Stimulated activated naive CD4-positive, alpha-beta T cell (primary cell): ENCODE measurements at places on chromosomes 2 and 18.

- DNase-seq: no peak
Measured at GRCh38 chr2:46200861-46201605, 96.2 kb upstream of the EPAS1 start.

DNA sequence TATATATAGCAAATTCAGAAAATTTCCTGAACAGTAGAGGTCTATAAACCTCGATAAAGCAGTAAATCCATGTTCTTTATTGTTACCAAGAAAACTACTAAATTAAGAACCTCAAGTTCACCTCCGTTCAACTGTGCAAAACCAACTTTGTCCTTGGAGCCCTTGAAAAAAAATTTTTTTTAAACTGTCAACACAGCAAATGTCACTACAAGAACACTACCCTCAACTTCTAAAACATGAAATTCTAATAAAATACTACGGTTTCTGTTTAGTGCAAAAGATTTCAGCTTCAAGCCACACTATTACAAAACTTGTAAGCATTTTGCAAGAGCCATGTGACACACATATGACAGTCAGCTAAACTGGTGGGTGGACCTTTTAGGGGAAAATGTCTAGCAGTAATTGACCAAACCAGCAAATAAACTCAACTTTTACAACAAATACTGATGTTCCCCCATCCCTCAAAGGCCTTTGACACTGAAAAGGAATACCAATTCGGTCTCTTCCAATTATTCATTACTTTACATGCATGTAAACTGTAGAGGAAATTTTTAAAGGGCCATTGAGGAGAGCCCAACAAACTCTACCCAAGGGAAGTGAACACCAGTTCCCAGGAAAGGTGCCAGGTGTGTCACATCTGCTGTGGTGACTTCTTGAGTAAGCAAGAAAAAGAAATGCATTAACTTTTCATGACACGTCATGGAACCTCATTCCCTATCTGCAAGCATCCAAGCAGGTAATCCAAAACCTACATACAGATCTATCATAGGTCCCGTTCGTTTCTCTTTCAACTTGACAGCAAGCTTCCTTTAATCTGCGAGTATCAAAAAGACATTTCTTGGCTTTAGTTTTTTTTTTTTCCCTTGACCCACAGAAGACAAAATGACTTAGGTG is 1.4 kb downstream of the RAB1A start:
- DNase-seq: no peak

- DNase-seq: no peak
Measured at GRCh38 chr2:88471083-88471942, 18.8 kb upstream of the FOXI3 start.

- no peak for DNase-seq
Measured at GRCh38 chr2:64602436-64602835, 51.3 kb downstream of the SERTAD2 start.

DNA sequence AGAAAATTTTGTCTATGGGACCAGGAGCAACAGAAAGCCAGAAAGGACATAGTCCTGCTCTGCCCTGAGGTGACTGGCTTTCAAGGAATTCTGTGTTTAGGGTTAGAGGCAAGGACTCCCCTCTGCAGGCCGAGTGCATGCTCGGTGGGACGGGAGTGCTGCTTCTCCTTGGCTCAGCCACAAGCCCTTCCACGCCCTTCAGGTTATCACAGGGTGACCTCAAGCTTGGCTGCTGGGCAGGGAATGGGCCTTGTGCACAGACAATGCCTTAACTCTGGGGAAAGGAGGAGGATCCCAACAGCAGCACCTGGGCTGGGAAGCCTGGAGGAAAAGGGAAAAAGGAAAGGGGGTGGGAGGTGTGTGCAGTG is 32.8 kb downstream of the FAM178B start:
- no peak for DNase-seq

GRCh38 chr18:11408555-11409065 is 200.8 kb upstream of the SLC35G4 start:
- DNase-seq: no peak

- peak; percentile 48 for DNase-seq
Measured at GRCh38 chr2:68251855-68252399, 405 bp downstream of the PPP3R1 start.

DNA sequence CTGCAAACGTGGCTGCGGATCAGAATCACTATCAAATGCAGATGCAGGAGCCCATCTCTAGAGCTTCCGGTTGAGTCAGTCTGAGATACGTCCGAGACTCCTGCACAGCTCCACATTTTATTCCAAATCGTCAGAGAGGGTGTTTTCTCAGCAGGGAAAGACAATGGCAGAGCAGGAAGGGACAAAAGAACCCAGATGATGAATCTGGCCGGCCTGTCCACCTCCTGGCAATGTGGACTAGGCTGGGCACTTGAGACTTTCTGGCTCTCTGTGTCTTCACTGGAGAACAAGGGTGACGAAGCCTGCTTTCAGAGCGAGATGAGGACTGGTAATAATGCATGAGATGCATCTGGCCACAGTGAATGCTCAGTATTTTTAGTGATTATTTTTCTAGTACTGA is 255.9 kb upstream of the MYT1L start:
- no peak for DNase-seq

GRCh38 chr2:238449909-238450417 is 23.2 kb downstream of the ASB1 start:
- DNase-seq: no peak

DNA sequence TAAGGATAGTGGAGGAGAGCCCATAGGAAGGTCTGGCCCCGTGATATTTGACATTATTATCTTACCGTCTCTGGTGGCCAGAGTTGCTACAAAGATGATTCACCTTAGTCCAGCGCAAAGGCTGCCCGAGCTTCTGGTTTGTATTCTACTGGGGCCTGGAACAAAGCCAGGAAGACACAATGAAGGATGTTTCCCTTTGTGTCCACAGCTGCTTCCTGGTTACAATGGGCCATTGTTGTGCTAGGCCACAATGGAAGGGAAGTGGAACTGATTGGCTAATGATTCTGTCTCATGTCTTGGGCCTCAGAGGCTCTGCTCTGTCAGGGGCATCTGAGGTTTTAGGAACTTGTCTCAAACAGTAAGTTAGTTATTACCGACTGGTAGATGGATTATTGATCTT is 132.2 kb downstream of the TDRD15 start:
- DNase-seq: no peak

DNA sequence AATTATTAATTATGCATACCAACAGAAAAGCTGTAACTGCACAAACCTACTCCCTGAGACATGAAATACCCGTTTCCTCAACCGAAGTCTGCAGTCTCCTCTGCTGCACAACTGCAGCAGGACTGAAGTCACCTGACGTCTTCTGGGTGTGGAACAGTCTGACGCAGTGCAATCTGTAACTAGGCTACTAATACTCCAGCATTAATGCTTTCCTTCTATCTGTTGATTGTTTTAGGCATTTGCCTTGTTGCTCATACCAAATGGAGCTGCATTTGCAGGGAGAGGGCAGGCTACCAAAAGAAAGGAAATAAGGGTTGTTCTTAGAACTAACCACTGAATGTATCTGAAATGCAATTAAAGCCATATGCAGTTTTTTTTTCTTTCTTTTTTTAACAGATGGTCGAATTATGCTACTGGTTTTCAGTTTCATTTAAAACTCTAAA is 40.1 kb downstream of the RTN4 start:
- DNase-seq: peak; percentile 3

- DNase-seq: no peak
Measured at GRCh38 chr2:228545748-228546145, 364.3 kb upstream of the SPHKAP start.

DNA sequence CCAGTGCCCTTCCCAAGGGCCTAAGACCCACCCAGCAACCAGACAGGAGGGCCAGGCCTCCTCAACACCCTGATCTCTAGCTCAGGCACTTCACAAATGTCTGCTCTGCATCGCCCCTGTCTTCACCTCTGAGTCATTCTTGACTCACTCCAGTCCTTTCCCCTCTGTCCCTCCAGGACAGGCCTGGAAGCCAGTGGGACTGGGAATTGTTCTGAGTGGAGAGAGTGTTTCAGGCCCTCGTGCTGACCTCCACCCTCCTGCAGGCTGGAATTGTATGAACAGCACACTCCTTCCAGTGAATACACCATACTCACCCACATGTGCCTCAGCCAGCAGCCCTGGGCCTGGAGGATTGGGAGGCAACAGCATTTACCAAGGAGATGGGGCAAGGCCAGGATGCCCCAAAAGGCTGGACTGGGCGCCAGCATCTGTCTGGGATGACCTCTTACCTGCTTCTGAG is 304.2 kb downstream of the CYP26B1 start:
- no peak for DNase-seq

GRCh38 chr2:96449174-96449573 is 56.0 kb downstream of the NEURL3 start:
- no peak for DNase-seq

- DNase-seq: peak; percentile 29
Measured at GRCh38 chr2:75548036-75548573, 12.6 kb downstream of the EVA1A start.

DNA sequence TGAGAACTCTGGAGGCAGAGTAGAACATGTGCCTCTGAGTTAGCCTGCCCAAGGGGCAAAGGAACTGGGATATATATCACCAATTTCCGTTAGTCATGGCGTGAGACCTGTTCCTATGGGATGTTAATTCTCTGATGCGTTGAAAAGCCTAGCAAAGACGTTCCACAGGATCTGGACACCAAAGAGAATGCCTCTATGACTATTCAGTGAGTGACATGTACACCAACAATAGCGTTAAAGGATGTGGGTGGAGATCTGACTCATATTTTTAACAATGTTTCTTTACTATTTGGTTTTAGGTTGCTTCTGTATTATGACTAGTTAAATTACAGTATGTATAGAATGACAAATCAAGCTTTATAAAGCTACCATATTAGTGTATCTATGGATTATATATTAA is 320.9 kb upstream of the MC4R start:
- no peak for DNase-seq

DNA sequence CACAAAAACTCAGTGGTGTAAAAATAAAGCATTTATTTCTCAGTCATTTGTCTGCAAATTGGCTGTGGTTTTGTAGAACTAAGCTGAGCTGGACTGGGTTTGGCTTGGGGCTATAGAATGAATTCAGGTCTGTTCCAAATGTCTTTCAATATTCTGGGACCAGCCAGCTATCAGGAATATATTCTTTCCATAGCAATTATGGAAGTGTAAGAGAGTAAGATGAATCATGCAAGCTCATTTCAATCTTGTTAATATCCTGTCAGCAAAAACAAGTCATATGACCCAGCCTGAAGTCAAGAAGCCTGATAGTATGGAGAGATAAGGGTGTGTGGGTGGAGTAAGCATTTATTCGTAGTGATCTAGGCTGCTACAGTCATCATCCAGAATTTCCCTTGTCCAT is 481.0 kb upstream of the CDH2 start:
- no peak for DNase-seq

- no peak for DNase-seq
Measured at GRCh38 chr2:101340141-101340551, 31.6 kb upstream of the RNF149 start.

GRCh38 chr2:235255693-235256092 is 238.2 kb upstream of the AGAP1 start:
- DNase-seq: no peak

DNA sequence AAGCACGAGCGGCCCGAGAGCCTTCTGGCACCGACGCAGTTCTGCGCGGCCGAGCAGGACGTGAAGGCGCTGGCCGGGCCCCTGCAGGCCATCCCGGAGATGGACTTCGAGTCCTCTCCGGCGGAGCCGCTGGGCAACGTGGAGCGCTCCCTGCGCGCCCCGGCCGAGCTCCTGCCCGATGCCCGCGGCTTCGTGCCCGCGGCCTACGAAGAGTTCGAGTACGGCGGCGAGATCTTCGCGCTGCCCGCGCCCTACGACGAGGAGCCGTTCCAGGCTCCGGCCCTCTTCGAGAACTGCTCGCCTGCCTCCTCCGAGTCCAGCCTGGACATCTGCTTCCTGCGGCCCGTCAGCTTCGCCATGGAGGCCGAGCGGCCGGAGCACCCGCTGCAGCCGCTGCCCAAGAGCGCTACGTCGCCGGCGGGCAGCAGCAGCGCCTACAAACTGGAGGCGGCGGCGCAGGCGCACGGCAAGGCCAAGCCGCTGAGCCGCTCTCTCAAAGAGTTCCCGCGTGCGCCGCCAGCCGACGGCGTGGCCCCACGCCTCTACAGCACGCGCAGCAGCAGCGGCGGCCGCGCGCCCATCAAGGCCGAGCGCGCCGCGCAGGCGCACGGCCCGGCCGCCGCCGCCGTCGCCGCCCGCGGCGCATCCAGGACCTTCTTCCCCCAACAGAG is 70.4 kb downstream of the ARHGEF33 start:
- DNase-seq: peak; percentile 18

DNA sequence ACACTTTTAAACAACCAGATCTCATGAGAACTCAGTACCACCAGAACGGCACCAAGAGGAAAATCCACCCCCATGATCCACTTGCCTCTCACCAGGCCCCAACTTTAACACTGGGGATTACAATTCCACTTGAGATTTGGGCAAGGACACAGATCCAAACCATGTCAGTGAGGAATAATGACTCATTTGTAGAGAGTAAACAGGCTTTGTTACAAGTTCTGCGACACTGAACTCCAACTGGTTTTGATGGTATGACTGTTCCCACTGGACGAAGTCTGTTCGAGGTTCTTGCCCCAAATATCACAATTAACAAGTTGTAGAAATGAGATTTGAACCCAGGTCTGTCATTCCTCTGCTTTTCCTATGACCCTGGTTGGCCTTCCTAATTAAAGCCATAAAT is 718.1 kb upstream of the ID2 start:
- DNase-seq: no peak

- DNase-seq: no peak
Measured at GRCh38 chr18:43525169-43525568, 247.9 kb upstream of the SYT4 start.

DNA sequence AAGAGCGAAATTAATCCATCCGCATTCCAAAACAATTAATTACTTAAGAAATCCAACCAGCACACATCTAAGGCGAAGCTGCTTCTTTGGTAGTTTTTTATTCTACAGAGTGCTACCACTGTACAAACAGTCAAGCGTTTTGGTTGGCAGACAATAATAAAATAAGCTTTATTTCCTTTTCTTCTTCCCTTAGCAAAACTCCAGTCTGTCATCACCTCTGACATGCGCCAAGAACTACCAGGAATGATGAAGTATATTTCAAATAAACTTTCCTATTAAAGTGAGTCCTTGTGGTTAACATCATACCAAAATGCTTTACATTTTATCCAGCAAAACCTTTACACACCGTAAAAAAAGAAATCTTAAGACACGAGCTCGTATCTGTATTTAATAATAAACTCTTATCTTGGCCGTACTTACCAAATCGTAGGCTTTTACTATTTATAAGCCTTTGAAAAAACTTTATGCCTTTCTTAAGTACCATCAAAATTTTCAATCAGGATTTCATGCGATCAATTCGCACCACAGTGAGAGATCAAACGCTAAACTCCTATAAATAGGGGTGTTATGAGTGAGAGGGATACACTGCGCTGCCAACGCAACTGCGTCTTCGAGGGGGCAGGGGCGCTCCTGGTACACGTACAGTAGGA is 1.3 kb downstream of the ATL2 start:
- DNase-seq: no peak

DNA sequence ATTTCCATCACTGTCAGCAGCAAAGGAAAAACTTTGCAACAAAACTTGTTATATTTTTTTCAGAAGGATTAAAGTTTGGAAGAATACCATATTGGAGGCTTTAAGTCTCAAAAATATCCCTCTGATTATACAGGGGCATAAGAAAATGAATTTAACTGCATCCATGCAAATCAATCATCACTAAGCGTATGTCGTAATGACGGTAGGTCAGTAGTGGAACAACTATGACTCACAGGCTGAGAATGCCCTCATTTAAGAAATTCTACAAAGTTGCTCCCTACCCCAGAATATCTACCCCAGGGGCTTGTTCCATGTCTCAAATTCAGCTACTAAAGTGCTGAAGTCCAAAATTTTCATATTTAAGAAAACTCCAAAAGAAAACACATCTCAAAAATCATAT is 12.5 kb upstream of the NAB1 start:
- DNase-seq: no peak

GRCh38 chr2:27185331-27186026 is 26.4 kb upstream of the ATRAID start:
- DNase-seq: no peak
